ENCODE measurements at places on chromosomes 6 and 20. TPM values are rescaled to one million over a fixed set of nuclear protein-coding genes. Genes with fewer than 3 reads are reported as not detected.

The DYNLT2 gene
- 4.3 TPM for total RNA-seq

DNA sequence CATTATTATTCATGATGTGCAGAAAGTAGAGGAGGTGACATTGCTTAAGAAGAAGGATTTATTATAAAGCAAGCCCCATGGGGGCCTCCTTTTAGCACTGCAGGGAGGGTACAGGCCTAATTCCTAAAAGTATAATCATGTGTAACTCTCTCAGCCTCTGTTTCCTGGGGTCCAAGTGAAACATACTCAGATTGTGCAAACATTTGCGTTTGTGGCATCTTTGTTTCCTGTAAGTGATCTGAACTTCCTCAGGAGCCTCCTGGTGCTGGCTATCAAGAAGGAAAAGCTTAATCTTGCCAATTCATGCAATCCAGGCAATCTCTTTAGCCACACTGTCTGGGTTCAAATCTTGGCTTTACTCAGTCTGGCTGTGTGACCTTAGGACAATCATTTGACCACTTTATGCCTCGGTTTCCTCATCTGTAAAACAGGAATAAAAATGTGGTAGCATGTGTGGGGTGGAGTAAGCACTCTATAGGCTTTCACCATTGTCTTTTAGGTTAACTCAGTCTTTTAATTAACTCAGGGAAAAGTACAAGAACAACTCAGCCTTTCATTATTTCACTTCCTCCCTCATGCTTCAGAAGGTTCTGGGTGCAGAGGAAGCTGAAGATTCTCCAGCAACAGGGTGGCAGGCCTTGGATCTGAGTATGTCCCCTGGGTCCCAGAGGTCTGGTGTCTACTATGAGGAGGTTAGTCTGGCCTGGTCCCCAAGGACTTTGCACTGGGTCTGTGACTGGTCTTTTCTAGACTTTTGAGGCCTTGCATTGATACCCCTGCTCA, 831 bp upstream of the SIRPB2 start:
- no peak overlapping the region for H3K27ac ChIP-seq
- H3K4me1 ChIP-seq = no peaks in the 10 kb centered on the region
- peaks cover 4% of the 10 kb centered on the region for H3K27me3 ChIP-seq
- DNase-seq = no peak
- no peaks in the 10 kb centered on the region for H3K36me3 ChIP-seq

DNA sequence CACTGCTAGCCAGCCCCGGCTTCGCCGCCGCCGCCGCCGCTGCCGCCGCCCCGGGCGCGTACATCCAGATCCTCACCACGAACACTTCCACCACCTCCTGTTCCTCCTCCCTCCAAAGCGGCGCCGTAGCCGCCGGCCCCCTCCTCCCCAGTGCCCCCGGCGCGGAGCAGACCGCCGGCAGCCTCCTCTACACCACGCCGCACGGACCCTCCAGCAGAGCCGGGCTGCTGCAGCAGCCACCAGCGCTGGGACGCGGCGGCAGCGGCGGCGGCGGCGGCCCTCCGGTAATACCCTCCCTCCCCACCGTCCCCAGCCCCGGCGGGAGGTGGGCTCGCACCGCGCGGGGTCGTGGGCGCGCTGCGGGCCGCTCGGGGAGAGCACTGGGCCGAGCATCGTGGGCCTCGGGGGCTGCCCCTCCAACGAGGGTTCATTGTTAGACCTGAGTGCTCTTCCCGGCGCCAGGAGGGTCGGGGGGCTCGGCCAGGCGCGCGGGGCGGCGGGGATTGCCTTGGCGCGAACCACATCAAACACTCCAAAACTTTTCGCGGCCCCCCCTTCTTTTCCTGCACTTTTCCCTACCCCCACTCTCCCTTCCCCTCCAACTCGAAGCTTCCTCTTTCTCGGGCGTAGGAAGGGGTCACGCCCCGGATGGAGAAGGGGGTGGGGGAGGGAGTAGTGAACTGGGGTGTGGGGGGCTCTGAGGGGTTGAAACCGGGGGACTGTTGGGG, 827 bp downstream of the E2F3 start:
- peaks cover 17% of the 10 kb centered on the region for H3K36me3 ChIP-seq
- peak overlapping the region; percentile 97 for H3K4me3 ChIP-seq
- H3K4me1 ChIP-seq = 0 out of 2 replicates have a peak, but pooled peaks cover 4% of the 10 kb centered on the region
- DNase-seq = peak; percentile 51
- H3K27me3 ChIP-seq = no peaks in the 10 kb centered on the region

The STX11 gene
- 16.1 TPM for total RNA-seq

DNA sequence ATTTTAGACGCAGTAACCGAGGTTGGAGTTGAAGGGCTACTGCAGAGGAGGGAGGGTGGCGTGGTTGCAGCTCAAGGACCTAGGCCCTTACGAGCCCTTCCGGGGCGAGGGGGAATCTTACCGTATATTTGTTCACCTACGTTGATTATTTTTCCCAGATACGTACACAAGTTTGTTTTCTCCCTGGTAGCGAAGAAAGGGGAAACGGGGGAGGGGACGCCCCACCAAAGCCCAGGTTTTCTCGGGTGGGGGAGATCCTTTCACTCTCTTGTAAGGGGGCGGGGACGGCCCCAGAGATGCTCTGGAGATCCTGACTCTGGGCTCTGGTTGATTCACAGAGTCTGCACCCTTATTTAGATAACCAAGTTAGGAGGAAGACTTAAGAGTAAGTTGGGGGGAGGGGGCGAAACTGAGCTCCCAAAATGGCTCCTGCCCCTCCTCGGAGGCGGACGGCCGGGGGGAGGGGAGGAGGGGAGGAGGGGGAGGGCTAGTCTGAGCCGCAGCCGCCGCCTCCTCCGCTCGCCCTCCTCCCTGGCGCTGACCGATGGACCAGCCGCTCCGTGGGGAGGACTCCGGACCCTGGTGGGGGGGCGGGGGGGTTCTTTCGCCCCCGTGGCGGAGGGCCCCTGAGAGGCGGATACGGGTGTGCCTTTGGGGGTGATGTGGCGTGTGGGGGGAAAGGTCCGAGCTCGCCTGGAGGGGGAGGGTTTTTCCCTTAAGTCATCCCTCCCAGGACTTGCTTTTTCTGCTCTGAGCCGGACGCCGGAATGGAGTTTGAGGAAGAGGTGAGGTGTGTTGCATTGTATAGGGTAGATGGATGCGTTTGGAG, 2.2 kb downstream of the BRD2 start:
- DNase-seq = peak; percentile 89
- peak overlapping the region; percentile 86 for H3K4me3 ChIP-seq
- no peaks in the 10 kb centered on the region for H3K27me3 ChIP-seq
- H3K27ac ChIP-seq = peak overlapping the region; percentile 100

DNA sequence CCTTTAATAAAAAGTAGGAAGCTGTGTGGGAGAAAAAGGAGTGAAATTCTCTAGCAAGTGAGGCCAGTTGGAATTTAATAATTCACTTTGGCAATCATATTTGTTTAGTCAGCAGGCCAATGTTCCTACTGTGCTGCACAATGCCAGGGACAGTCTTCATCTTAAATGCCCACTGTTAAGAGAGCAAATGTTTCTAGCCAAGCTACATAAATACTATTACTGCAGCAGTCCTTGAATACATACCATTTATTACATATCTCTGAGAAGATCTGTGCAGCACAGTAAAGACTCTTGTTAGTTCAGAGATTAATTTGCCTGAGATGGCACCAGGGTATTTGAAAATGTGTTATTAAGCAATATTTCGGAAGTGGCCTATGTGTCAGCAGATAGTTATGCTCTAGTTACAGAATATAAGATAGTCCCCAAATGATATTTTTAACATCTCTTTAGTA, 105.4 kb downstream of the OGFRL1 start:
- no peaks in the 10 kb centered on the region for H3K27me3 ChIP-seq
- no peak for DNase-seq
- H3K4me1 ChIP-seq = peaks cover 15% of the 10 kb centered on the region
- H3K27ac ChIP-seq = no peak overlapping the region

DNA sequence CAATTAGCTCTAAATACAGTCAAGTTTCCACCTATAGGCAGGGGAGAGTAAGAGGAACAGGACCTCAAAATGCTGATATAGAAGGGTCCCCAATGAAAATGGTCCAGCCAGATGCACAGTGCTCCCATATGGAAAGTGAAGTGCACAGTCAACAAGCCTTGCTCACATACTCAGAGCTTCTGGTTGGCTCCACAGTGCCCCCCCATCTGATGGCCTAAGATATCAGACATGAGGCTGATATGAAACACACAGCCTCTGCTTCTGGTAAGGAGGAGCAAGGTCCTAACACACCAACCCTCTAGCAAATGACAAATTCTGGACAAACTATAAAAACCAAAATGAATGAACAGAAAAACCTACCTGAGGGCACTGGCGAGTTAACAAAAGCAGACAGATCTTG, 111.4 kb upstream of the EMILIN3 start:
- peaks cover 50% of the 10 kb centered on the region for H3K36me3 ChIP-seq
- H3K27ac ChIP-seq = no peak overlapping the region
- DNase-seq = no peak

DNA sequence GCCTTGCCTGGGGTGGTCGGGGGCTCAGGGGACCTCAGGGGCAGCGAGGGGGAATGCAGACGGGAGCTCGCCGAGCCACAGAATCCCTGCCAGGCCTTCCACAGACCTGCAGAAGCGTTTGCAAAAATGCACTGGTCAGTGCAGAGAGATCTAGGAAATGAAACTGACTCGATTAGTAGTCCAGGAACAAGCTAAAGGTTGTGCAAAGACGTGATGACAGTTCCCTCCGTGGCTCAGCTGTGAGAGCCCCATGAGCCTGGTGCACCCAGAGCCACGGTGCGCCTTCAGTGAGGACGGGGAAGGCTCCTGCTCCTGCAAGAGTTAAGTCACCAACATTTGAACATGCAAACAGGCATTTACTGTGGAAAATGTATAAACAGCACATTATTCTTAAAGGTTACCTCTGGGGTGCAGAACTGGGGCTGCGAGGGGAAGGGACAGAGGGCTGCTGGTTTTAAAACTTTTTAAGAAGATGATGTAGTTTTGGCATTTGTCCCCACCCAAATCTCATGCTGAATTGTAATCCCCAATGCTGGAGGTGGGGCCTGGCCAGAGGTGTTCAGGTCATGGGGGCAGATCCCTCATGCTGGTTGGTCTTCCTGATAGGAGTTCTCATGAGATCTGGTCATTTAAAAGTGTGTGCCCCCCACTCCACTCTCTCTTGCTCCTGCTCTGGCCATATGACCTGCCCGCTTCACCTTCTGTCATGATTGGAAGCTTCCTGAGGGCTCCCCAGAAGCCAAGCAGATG, 147.3 kb downstream of the DLL1 start:
- no peak overlapping the region for H3K4me3 ChIP-seq
- no peak overlapping the region for H3K27ac ChIP-seq
- no peaks in the 10 kb centered on the region for H3K36me3 ChIP-seq
- H3K4me1 ChIP-seq = no peaks in the 10 kb centered on the region
- no peaks in the 10 kb centered on the region for H3K27me3 ChIP-seq
- DNase-seq = no peak

DNA sequence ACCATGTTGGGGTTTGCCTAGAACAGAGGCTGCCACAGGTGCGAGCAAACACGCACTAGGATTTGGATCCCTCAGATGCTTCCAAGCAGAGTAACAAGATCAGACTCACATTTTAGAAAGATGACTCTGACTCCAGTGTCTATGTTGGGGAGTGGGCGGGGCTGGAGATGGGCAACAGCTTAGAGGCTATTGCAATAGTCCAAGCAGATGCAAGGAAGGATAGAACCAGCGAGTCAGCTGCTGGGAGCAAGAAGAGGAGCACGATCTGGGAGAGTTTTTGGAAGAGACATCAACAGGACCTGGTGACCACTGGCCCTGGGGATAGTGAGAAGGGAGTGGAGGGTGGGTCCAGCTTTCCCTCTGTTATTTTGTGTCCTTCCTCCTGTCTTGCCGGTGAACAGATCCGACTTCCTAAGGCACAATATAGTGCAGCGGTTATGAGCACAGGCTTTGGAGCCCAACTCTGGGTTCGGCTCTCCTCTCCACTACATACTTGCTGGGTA, 52.7 kb downstream of the FGD2 start:
- no peak overlapping the region for H3K27ac ChIP-seq
- DNase-seq = peak; percentile 23
- peaks cover 7% of the 10 kb centered on the region for H3K4me1 ChIP-seq
- H3K27me3 ChIP-seq = no peaks in the 10 kb centered on the region
- no peak overlapping the region for H3K4me3 ChIP-seq

The RAD21L1 gene
- not detected for total RNA-seq

DNA sequence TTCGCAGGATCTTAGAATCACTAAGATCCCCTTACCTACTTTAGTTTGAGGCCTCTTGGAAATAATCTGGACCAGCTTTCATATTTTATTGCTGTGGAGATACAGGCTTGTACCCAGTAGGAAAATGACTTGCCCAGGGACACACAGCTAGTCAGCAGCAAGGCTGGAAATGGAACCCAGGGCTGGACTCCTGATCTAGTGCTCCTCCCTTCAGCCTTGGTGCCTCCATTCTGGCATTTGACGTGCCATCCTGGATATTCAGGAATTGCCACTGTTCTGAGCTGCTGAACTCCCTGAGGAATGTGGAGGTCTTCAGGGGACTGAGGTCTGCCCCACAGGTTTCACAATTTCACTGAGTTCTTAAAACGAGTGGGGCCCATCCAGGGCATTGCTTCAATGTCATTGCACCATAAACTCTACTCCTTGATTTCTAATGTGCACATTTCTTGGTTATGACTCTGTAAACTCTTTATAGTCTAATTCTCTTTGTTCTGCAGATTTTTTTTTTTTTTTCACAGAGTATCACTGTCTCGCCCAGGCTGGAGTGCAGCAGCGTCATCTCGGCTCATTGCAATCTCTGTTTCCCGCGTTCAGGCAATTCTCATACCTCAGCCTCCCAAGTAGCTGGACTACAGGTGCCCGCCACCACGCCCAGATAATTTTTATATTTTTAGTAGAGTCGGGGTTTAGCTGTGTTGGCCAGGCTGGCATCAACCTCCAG, 26.7 kb upstream of the CDKN1A start:
- H3K27me3 ChIP-seq = no peaks in the 10 kb centered on the region
- no peak for DNase-seq
- H3K27ac ChIP-seq = no peak overlapping the region
- no peaks in the 10 kb centered on the region for H3K36me3 ChIP-seq
- H3K4me1 ChIP-seq = peaks cover 29% of the 10 kb centered on the region
- no peak overlapping the region for H3K4me3 ChIP-seq

- H3K27me3 ChIP-seq = no peaks in the 10 kb centered on the region
- H3K27ac ChIP-seq = no peak overlapping the region
- H3K4me1 ChIP-seq = peaks cover 47% of the 10 kb centered on the region
- H3K4me3 ChIP-seq = no peak overlapping the region
- no peak for DNase-seq
- H3K36me3 ChIP-seq = no peaks in the 10 kb centered on the region
Observed at GRCh38 chr6:159097256-159097655, 52.5 kb upstream of the TAGAP start.

The CCN6 gene
- not detected for total RNA-seq

GRCh38 chr6:42142118-42142835, at the start of gene C6orf132:
Gene C6orf132 (minus strand): TSS chr6:42142620. CDS start chr6:42142444, 176 bp downstream.
- H3K4me1 ChIP-seq = no peaks in the 10 kb centered on the region
- DNase-seq = no peak
- no peak within 1 kb of the TSS for H3K27ac ChIP-seq
- no peaks in the 10 kb centered on the region for H3K27me3 ChIP-seq
- no peaks in the 10 kb centered on the region for H3K36me3 ChIP-seq
- no peak within 1 kb of the TSS for H3K4me3 ChIP-seq

- H3K27ac ChIP-seq = no peak overlapping the region
- H3K27me3 ChIP-seq = no peaks in the 10 kb centered on the region
- DNase-seq = no peak
- peaks cover 6% of the 10 kb centered on the region for H3K4me1 ChIP-seq
- H3K36me3 ChIP-seq = no peaks in the 10 kb centered on the region
- no peak overlapping the region for H3K4me3 ChIP-seq
Observed at GRCh38 chr6:149477544-149477943, 7.3 kb downstream of the ZC3H12D start.

All from SJCRH30 (cell line).